Trophoblast cell (in vitro differentiated cells and primary cell): ENCODE measurements at places on chromosomes 7 and 10.
A peak's percentile ranks its signal among the peaks of the same experiment; 100 is the strongest.

DNA sequence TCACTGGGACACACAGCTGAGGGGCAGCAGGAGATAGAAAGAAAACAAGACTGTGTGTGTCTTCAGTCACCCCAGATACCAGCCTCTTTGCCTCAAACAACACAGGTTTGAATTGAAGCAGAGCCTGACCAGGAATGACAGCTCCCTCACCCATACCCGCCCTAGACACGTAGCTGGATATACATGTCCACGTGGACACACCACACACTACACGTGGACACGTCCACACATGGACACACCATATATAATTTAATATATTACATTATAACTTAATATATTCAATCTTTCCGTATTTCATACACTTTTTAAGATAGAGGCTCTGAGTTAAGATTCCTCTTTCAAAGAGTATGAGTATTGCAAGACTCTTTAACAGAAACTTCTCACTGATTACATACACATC lies 11.3 kb downstream of the GDF2 start:
- DNase-seq, result no peak

- no peak for DNase-seq
Observed at GRCh38 chr10:4937346-4937745, 25.9 kb upstream of the AKR1C1 start.

GRCh38 chr7:123573896-123574467 lies 16.4 kb upstream of the NDUFA5 start:
- DNase-seq, result no peak

GRCh38 chr10:110560012-110560411 lies 7.5 kb upstream of the SMC3 start:
- no peak for DNase-seq

DNA sequence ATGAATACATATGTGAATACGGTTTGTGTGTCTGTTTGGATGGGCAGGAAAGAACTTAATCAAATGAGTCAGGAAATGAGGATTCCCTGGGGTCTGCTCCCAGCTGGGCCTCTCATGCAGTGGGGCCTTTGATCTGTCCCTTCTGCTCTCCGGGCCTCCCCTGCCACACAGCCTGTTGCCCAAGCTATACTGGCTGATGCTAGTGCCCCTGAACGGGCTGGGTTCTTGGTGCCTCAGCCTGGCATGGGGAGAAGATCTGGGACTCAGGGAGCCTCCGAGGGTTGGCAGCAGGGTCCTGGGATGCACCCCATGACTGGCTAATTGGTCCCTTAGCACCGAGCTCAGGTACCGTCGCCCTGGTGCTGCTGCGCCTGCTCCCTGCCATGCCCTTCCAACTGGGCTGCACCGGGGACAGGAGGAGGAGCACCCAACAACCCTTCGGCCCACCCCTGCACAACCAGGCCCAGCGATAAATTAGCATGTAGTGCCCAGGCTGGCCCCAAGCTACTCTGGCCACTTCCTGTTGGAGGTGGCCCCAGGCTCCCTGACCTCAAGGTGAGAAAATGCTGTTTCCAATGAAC lies 59.9 kb upstream of the DUSP5 start:
- DNase-seq, result no peak

GRCh38 chr10:103457896-103458583 lies 660 bp downstream of the CALHM1 start:
- no peak for DNase-seq

DNA sequence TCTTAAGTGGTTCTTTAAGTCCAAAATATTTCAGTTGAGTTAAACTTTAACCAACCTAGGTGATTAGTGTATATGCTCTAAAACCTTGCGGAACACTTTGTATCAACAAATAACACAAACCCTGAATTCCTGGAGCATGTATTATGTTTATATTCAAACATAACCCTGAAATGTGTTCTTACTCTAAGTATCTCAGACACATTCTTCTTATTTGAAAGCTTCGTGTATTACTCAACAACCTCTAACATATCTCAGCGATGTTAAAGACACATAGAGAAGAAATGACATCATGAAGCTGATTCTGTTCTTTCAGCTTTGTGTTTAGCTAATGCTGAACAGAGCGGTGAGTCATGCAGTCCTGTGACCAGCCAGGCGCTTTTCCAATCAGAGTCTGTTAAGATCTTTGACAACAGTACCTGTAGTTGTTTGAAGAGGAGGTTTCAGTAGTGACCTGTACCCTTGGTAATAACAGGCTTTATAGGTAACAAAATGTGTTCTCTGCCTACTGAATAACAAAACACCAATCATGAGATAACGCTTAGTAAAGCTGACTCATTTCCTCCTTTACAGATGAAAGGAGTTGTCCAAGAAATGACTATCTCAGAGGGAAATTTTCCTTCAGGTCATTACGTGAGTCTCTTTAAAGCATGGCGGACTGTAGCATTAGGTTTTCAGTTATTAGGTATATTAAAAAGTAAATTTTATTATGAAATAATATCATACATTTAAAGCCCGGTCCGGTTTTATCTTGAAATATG lies 67.3 kb upstream of the KLF6 start:
- DNase-seq, result peak; percentile 99

- no peak for DNase-seq
Observed at GRCh38 chr7:14807507-14807906, 95.0 kb downstream of the DGKB start.

DNA sequence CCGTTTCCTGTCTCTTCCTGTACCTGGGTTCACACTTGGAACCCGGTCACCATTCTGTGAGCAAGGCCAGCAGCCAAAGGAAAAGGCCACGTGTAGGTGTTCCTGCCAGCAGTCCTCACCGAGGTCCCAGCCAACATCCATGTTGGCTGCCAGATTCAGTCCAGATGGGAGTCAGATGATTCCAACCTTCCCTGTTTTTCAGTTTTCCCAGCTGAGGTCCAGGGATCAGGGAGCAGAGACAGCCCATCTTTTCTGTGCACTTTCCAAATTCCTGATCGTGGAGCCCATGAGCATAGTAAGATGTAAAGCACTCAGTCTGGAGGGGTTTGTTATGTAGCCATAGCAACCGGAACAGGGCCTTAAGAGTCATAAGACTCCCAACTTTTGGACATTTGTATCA lies 3.9 kb upstream of the PVRIG start:
- DNase-seq, result no peak

DNA sequence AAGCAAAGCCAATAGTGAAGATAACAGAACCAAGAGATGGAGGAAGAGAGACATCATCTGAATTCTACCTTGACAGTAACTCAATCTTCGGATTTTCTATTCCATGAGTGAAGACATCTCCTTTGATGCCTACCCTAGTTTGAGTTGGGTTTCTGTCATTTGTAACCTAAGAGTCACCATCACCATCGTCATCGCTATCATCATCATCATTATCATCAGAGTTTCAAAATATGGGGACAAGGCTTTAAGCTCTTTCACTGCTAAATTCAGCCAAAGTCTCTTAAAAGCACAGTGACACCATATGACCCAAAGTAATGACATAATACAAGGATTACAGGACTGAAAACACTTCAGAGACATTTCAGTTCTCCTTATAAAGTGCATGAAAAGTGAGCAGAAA lies 57.2 kb downstream of the NEBL start:
- DNase-seq, result no peak

DNA sequence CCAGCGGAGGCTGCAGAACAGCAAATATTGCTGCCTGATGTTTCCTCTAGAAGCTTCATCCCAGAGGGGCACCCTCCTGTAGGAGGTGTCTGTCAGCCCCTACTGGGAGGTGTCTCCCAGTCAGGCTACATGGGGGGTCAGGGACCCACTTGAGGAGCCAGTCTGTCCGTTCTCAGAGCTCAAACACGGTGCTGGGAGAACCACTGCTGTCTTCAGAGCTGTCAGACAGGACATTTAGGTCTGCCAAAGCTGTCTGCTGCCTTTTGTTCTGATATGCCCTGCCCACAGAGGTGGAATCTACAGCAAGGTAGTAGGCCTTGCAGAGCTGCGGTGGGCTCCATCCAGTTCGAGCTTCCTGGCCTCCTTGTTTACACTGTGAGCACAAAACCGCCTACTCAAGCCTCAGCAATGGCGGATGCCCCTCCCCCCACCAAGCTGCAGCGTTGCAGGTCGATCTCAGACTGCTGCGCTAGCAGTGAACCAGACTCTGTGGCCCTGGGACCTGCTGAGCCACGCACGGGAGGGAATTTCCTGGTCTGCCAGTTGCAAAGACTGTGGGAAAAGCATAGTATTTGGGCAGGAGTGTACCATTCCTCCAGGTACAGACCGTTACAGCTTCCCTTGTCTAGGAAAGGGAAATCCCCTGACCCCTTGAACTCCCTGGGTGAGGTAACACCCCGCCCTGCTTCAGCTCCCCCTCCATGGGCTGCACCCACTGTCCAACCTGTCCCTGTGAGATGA lies 17.7 kb upstream of the MINDY3 start:
- no peak for DNase-seq

GRCh38 chr10:12538491-12538995 lies 189.2 kb downstream of the CAMK1D start:
- no peak for DNase-seq

GRCh38 chr10:128816726-128817125 lies 650.3 kb upstream of the MGMT start:
- no peak for DNase-seq

GRCh38 chr10:131901181-131901829 lies 497 bp downstream of the PPP2R2D start:
- peak; percentile 68 for DNase-seq

GRCh38 chr10:62527019-62527827 lies 153.1 kb downstream of the ZNF365 start:
- no peak for DNase-seq

DNA sequence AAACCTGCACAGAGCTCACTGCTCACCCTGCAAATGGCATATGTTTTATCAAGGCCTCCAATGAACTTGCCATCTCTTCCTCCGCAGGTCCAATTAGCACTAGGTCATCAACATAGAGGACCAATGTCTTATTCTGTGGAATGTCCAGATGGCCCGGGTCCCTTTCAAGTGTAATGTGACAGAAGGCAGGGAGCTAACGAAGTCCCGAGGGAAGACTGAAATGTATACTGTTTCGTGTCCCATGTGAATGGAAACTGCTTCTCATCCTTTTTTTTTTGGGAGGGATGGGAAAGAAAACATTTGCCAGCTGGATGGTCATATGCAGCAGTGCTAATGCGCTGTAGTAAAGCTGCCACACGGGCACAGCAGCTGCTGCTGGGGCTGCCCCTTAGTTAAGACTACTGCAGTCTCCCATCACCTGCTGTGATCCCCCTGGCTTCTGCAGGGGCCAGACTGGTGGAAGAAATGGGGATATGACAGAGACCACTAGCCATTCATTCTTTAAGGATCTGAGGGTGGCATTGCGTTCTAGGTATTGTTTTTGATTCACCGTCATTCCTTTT lies 61.7 kb upstream of the CCNY start:
- no peak for DNase-seq

GRCh38 chr10:103764296-103765088 lies 90.9 kb downstream of the SH3PXD2A start:
- no peak for DNase-seq

GRCh38 chr10:5752301-5752871 lies 60.8 kb downstream of the GDI2 start:
- peak; percentile 16 for DNase-seq

DNA sequence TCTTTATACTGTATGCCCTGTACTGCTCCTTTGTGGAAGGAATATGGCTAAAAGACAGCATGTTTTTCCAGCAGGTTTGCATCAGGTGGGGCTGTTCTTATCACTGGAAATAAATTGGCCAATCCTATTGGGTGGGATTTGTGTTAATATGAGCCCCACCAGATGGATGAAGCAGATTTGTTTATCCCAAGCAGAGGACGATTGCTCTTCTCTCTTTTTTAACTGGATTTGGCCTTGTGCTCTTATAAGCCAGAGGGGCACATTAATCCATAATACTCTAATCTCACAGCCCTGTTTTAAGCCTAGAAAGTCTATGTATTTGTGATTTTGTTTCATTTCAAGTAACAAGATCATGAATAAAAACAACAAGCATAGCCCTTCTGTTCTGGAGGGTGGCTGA lies 240.1 kb upstream of the ADARB2 start:
- no peak for DNase-seq

GRCh38 chr7:65804887-65805286 lies 68.0 kb upstream of the VKORC1L1 start:
- DNase-seq, result no peak

- no peak for DNase-seq
Observed at GRCh38 chr10:103583871-103584215, 90.3 kb downstream of the NEURL1 start.
